ENCODE measurements at places on chromosomes 12 and 14.

DNA sequence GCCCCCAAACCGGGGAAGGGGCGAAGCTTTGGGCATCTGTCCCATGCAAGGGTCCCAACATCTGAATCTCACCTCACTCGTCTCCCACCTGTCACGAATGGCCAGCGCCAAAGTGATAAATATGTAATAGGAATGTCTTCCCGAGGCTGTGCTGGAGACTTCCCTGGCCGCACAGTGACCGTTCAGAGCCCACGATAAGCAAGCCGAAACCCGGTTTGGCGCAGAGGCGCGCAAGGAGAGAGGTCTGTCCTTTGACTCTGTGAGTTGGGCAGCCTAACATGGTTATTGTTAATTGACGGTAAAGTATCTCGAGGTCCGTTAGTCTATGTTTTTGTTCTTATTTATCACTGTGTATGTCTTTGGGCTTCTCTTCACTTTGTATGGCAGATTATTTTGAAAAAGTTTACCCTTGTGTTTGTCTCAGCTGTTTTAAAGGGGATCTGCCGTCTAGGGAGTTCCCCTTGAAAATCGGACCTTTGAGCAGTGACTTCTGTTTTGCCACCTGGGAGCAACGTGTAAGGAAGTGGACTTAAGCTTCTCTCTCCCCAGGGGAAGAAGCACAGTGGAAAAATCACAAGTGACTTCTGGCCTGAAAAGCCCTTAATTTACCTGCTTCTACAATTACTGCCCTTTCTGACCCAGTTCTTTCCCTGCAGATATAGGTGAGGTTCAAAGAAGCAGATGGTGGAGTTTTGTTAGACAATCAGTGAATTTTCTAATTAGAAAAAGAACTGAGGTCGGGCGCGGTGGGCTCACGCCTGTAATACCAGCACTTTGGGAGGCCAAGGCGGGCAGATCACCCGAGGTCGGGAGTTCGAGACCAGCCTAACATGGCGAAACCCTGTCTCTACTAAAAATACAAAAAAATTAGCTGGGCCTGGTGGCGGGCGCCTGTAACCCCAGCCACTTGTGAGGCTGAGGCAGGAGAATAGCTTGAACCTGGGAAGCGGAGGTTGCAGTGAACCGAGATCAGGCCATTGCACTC, 1.1 kb upstream of the TM9SF1 start:
- peak; percentile 55 for DNase-seq

DNA sequence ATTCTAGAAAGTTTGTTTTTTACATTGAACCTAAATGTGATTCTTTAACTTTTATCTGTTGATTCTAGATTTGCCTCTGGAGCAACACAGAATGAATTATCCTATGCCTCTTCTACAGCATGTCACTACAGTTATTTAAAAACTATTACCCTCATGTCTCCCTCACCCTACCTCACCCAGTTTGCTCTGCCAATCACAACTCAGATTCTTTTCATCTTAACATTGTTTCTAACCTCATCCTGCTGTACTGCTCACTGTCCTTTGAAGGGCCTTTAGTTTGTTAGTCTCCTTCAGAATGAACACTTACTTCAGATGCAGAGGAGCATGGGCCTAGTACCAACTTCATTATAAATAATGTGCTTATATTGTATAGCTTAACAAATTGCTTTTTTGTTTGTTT, 21.5 kb downstream of the YLPM1 start:
- no peak for DNase-seq

GRCh38 chr12:110697236-110697635, 8.3 kb upstream of the HVCN1 start:
- peak; percentile 24 for DNase-seq

DNA sequence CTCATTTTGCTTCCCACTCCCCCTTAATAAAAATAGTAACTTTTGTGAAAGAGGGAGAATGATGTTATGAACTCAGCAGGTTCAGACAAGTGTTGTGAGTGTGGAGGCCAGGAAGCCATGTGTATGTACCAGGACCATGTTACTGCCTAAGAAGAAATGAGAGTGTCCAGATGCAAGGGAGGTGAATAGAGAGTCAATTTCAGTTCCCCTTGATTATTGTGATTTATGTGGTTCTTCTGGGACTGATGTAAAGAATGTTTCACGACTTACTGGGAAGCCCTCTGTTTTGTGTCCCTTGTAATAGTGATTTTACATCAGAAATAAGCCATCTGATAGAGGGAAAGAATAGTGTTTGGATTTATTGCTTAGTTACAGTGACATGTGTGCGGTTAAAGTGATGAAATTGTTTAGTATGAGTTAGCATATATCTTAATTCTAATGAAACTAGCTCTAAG, 32.5 kb downstream of the FBXO34 start:
- peak; percentile 41 for DNase-seq
